NCI-H146 (cell line): ENCODE measurements at places on chromosomes 7 and 10.
A peak's percentile ranks its signal among the peaks of the same experiment; 100 is the strongest.

GRCh38 chr10:113987805-113988204 lies 55.9 kb upstream of the ADRB1 start:
- no peak for DNase-seq

DNA sequence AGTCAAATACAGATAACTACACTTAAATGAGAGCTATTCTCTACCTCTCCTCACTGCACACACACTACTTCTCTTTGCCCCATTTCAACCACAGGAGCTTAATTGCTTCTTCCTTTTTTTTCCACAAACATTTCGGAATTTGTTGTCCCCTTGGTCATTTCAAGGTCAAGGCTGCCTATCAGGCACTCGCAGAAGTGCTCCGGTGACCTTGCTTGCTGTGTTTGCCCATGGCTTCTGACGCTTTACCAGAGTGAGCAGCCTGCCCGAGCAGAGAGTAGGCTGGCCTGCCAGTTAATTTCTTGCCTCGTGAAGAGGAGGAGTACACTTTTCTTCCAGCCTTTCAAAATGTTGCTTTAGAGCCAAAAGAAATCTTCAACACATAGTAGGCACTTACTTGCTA lies 297.1 kb upstream of the LRGUK start:
- no peak for DNase-seq

DNA sequence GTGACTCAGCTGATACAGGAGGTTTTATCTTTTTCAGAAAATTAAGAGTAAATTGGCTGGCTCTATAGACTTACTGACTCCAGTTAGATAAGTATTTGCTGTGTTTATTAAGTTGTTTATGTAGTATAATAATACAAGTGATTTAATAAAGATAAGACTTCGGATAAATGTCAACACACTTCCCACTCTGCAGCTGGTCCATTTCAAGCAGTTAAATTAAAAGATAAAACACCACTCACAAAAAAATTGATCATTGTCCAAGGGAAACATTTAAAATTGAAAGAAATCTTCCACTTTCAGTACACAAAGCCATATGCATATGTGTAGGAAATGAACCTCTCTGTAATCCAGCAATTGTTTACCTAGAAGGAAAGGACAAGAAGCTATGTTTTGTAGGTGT lies 106.1 kb upstream of the SP8 start:
- DNase-seq = peak; percentile 48

DNA sequence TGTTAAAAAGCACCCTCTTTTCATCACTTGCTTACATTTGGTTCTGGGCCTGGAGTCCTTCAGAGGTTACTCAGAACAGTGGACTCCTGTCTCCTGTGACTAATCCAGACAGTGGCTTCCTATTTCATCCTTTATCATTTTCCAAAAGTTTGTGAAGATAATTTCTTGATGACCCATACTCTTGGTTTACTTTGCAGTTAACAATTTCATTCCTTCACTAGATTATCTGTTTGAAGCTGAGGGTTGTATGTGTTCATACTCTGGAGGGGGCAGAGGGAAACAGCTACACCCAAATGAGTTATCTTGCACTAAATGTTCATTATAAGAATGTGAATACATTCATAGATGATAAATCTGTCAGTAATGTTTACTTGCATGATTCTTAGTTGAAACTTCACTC lies 124.7 kb downstream of the ZNF248 start:
- DNase-seq = no peak

GRCh38 chr7:27723085-27723484 lies 16.9 kb upstream of the TAX1BP1 start:
- no peak for DNase-seq

DNA sequence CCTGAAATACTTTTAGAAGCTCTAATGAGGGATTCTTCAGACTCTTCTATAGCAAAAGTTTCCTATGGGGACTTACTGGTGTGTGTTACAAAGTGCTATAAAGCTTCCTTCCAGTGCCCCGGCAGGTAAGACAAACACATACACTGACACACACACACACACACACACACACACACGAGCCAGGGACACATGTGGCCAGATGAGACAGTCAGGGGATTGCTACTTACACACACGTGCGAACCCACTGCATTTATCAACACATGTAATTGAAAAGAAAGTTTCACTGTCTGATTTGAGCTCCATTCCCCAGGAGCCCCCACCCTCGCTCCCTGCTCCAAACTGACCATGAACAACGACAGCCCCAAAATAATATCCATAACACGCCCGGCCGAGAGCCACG lies 119.8 kb downstream of the PRPF18 start:
- no peak for DNase-seq

DNA sequence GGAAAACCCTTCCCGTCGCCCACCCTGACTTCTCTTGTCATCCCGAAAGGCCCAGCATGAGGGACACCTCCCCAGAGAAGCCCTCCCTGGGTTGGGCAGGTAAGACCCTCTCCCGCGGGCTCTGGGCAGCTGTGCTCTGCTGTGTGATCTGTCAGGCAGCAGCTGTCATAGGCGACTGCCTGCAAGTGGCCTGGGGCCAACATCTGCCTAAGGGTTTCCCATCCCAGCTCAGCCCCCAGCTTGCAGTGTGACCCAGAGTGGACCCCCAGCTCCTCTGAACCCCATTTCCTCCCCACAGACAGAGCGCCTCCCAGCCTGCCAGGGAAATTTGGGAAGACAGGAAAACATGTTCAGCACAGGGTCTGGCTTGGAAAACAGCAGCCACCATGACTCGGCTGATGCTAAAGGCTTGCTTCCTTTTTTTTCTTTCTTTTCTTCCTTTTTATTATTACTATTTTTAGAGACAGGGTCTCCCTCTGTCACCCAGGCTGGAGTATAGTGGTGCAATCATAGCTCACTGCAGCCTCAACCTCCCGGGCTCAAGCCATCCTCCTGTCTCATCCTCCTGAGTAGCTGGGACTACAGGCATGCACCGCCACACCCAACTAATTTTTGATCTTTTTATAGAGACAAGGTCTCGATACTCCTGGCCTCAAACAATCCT lies 18.3 kb upstream of the TNRC18 start:
- DNase-seq = no peak

DNA sequence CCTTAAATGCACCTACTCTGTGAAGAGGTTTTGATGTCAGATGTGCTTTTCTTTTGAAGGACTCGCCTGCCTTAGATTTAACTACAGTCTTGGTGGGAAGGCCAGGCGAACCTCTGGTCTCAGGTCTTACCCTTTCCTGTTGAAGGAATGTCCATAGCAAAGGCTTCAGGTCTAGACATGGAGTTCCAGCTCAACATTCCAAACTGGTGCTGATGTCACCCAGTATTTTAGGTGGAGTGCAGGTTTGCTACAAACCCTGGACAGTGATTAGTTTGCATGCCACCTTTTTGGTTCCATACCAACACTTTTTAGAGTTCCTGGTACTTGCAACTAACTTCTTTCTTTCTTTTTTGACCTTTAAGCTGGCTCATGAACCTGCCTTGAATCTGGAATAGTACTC lies 258.7 kb downstream of the GFRA1 start:
- no peak for DNase-seq
